Renal pelvis (tissue), 12 donors: ENCODE measurements at places on chromosomes 6 and 20.
A peak's percentile ranks its signal among the peaks of the same experiment; 100 is the strongest.

DNA sequence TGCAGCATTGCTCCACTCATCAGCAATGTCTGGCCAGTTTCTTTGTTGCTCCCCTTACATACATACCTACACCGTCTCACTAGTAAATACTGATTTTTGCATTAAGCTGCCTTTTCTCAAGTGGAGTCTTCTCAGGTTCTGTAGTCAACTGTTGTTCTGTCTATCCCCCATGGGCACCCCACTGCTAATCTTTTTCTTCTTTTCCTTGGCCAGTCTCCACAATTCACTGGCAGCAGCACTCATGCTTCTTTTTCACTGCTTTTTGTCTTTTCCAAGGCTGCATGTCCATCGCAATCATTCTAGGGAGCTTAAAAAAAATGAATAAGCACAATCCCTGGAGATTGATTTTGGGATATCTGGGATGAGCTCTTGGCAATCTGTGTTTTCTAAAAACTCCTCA is 10.3 kb upstream of the ERVFRD-1 start:
- DNase-seq, result no peak

GRCh38 chr6:33841070-33841469 is 37.3 kb upstream of the MLN start:
- DNase-seq, result no peak

GRCh38 chr6:6005051-6006005 is 1.4 kb downstream of the NRN1 start:
- no peak for DNase-seq

- DNase-seq, result no peak
These were observed 60.8 kb upstream of the APCDD1L start for GRCh38 chr20:58575776-58576602.

- DNase-seq, result no peak
These were observed 15.6 kb downstream of the MEP1A start for GRCh38 chr6:46808806-46809205.

DNA sequence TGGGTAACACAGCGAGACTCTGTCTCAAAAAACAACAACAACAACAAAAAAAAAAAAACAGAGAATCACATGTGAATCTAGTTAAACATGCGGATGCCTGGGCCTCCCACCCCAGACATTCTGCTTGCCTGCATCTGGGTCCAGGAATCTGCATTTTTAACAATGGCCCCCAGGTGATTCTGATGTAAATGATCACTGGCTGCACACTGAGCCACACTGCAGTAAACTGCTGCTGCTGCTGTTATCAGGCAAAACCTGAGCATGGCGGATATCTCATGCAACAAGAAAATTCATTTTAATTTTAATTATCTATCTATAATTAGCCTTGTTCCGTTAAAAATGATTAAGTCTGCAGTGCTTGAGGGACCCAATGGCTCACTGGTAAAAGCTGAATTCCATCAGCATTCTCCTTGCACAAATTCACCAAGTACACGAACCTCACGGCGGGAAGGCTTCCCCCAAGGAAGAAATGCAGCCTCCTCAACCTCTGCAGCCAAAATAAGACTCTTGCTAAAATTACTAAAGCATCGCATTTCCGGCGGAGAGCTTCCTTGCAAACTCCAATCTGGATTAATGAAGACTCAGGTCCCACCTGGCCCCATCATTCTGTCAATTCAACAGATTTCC is 81.6 kb upstream of the SNX9 start:
- no peak for DNase-seq

DNA sequence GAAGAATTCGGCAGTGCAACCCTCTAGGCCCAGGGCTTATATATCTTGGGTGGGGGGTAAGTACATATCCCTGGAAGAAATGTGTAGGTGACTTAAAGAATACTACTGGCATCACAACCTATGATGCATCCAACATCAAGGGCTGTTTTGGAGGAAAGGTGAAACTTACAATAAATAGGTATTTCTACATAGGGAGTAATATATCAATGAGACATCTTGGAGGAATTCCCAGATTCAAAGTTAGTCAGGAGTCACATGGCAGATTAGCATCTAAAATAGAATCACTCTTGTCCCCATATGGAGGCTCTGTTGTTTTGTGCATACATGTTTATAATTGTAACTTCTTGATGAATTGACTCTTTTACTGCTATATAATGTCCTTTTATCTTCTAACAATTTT is 375.5 kb downstream of the PAX1 start:
- no peak for DNase-seq

- no peak for DNase-seq
These were observed 416.6 kb upstream of the SULF2 start for GRCh38 chr20:48201885-48202284.

- DNase-seq, result no peak
These were observed 303.0 kb upstream of the GJE1 start for GRCh38 chr6:141829566-141830360.

GRCh38 chr6:133610227-133610840 is 278.6 kb upstream of the TCF21 start:
- DNase-seq, result no peak

DNA sequence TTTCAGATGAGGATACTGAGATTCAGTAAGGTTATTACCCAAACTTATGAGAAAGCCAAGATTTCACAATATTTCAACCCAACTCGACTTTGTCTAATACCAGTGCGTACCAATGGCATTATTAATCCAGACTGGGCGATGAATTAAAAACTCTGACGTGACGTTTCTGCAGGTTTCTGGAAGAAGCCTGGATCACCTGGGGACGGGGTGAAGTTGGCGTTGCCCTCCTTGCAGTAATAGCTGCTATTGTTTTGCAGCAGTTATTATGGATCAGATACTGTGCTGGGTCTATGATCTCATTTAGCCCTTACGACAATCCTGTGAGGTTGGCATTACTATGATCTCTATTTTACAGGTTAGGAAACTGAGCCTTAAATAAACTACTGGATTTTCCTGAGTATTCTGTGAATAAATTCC is 569 bp upstream of the CDC5L start:
- DNase-seq, result no peak

- DNase-seq, result no peak
These were observed 193.4 kb downstream of the BACH2 start for GRCh38 chr6:90103056-90103800.

DNA sequence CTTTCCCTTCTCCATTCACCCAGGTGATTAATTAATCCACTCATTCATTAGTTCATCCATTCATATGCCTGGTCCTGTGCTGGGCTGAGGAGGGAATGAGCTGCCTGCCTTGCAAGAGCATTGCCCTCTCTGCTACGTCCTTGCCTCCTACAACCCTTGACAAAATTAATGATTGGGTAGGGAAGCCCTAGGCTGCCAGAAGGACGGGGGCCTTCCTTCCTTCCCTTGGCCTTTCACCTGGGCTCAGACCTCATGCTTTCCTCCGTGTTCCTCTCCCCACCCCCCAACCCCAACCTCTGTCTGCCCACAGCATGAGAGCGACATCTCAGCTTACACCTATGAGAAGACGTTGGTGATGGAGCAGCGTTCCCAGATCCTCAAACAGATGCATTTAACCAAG is 25.6 kb downstream of the SLC12A5 start:
- DNase-seq, result no peak

DNA sequence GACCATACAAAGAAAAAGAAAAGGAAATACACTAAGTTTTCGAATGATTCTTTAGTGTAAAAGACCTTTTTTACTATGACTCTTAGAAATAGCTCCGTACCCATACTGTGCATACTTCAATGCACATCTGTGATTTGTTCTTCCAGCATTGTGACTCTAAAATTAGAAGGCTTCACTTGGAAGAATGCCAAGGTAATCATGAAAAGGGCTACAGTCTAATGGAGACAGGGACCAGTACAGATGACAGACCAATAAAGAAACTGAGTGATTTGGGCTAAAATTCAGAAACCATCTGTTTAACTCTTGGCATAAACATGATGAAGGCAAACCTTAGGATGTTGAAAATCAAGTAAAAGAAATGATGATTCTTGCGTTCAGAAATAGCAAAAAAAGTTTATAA is 46.3 kb downstream of the CYP39A1 start:
- DNase-seq, result no peak

DNA sequence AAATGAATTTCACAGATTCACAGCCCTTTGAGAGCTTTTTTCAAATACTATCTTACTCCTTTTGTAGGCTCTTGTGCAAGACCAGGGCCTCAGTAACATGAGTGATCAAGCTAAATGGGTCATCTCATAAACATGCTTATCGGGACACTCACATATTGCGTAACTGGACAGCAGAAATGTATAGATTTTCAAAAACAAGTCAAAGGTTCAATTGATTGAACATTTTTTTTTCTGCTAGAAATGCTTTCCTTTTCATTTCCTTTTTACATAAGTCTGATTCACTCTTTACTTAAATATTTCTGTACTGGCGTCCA is 8.7 kb upstream of the SALL4 start:
- DNase-seq, result no peak

GRCh38 chr6:83199173-83199862 is 6.2 kb downstream of the RWDD2A start:
- DNase-seq, result no peak

GRCh38 chr6:90049295-90049694 is 155.0 kb downstream of the GJA10 start:
- DNase-seq, result no peak

- DNase-seq, result no peak
These were observed 227.1 kb downstream of the NFATC2 start for GRCh38 chr20:51315390-51315789.

DNA sequence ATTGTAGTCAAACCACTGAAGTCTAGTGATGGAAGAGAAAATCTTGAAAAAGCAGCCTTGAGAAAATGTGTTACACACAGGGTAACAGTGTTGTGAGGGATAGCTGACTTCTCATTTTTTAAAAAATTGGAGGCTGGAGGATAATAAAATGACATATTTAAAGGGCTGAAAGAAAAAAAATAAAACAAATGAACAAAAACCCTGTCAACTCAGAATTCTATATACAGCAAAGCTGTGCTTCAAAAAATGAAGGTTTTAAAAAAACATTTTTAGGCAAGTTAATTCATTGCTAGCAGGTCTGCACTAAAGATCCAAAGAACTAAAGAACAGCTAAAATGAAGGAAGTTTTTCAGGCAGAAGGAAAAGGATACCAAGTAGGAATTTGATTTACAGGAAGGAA is 31.1 kb downstream of the VTA1 start:
- DNase-seq, result no peak

- no peak for DNase-seq
These were observed 175.5 kb downstream of the ATXN1 start for GRCh38 chr6:16585805-16586204.

DNA sequence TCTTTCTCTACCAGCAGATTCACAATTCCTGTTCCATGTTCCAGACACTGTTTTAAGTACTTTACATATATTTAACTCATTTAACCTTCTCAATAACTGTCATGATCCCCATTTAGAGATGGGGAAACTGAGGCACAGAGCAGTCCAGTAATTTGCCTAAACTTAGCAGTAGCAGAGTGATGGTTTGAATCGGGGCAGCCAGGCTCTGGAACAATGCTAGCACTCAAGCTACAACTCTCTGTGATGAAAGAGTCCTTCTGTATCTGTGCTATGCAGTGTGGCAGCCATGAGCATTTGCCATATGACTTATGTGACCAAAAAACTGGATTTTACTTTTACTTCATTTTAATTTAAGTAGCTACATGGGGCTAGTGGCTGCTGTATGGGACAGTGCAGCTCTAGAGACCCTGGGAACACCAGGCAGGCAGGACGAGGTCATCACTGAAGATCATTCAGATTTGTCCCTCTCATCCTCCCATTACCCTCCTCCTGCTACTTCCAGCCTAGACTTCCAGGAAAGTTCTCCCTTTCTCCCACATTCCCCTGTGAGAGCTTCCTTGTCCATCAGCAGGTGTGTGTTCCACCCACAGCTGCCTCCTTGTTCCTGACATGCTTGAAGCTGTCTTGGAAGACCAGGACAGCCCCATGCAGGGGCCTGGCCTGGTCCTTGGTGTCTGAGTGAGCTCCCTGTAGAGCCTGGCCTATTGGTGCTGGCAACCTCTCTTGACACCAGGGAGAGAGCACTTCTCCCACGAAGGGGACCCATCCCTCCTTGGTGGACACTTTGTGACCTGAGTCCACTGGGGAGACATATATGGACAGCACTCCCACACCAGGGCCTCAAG is 157.0 kb downstream of the MRPL14 start:
- DNase-seq, result no peak

GRCh38 chr20:37567671-37568588 is 40.3 kb upstream of the BLCAP start:
- DNase-seq, result peak; percentile 65

- peak; percentile 28 for DNase-seq
These were observed 1.6 kb upstream of the DBNDD2 start for GRCh38 chr20:45406260-45407066.

DNA sequence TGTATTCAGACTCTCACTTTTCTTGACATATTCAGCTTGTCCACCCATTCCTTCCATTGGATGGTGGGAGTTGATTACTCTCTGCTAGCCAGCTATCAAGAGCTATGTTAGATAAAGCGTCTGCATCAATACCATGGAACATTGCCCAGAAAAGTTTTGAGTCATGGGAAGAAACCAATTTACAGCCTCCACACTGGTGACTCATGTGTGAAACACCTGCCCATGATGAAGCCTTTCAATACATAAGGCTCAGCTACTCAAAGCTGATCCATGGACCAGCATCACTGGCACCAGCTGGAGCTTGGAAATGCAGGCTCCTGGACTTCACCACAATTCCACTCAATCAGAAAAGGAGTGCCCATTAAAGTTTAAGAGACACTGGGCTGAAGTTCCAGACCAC is 16.1 kb downstream of the PLA2G7 start:
- no peak for DNase-seq

DNA sequence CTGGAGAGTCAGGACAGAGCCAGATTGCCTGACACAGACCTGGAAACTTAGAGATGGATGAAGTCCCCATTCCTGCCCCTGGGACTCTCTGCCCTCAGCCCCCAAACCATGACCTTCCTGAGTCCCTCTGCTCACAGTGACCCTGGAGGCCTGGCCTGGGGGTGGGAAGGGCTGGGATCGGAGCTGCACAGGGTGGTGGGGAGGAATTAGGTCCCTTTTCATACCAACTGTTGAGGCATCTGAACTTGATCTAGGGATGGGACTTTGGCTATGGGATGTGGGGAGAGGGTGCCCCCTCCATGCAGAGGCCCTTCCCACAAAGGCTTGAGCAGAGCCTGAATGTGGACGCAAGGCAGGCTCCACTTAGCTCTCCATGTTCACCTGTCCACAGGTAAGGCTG is 144.1 kb downstream of the MRPL14 start:
- no peak for DNase-seq

GRCh38 chr6:42629845-42630244 is 66.0 kb downstream of the UBR2 start:
- no peak for DNase-seq

DNA sequence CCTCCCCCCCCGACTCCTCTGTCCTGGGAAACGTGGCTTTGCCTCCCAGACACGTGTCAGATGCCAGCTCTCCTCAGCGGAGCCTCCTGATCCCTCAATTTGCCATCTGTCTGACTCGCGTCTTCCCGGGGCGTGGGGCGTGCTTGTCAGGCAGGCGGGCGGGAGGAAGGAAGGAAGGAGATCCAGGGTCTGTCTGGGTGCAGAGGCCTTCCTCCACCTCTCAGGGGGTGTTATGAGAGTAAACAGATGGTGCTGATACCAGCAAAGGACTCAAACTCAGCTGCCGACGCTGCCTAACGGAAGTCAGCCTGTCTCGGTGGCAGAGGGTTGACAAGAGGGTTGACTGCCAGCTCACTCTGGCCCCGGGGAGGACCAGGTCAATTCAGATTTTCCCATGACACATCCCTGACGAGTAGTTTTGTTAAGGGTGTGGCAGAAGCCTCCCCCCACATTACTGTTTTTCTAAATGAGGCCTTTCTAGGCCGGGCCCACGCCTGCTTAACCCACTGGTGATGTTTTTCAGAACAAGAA is 17.0 kb downstream of the UQCC2 start:
- no peak for DNase-seq

- DNase-seq, result no peak
These were observed 64.8 kb downstream of the FAM50B start for GRCh38 chr6:3913958-3914337.
